ENCODE measurements at places on chromosomes 11 and 22.

DNA sequence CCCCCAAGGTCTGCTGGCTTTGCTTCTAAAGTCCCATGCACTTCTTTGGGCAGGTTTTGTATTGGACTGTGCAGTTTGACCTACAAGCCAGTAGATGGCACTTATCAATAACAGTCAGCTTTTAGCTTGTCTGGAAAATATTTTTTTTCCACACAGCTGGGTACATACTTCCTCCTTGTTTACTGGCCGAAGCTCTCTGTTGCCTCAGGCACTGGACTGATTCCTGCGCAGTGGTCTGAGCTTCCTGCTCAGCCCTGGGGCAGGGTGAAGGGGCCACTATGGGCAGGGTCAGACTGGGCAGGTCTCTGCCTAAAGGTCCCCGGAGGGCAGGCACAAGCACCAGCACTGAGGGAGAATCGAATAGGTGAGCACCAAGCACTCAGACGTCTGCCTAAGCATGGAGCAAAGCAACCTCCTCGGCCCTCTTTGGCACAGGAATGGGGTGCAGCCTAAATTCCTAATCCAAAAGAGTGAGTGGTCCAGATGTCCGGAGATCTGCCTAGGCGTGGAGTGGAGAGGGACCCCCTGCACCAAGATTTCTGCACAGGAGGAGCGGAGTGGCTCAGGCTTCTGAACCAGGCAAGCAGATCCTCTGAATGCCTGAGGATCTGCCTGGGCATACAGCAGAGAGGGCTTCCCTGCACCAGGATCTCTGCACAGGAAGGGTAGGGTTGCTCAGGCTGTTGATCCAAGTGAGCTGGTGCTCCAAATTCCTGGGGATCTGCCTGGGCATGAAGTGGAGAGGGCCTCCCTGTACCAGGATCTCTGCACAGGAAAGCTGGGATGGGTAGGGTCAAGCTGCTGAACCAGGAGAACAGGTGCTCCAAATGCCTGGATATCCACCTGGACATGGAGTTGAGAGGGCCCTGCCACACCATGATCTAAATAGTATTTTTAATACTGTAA lies 105.9 kb upstream of the C11orf58 start:
- no peak for DNase-seq

DNA sequence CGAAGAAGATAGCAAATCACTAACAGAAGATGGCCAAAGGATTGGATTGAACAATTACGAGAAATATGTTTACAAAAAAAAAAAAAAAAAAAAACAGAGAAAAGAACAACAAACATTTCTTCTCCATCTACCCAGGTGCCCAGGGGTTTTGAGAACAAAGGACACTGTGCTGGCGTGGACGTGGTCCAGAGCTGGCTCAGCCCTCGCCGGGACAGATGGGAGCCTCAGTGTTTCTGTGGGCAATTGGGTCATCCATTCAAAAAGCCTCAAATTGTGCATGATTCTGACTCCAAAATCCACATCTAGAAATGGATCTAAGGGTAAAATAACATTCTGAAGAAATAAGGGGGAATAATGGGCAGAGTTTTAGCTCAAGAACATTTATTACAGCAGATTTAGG lies 63.1 kb downstream of the DHCR7 start:
- DNase-seq = no peak

- no peak for DNase-seq
These were observed 588.5 kb upstream of the ARHGAP42 start for GRCh38 chr11:100098560-100098959.

- no peak for DNase-seq
These were observed 30.7 kb downstream of the FGF4 start for GRCh38 chr11:69744435-69744834.

DNA sequence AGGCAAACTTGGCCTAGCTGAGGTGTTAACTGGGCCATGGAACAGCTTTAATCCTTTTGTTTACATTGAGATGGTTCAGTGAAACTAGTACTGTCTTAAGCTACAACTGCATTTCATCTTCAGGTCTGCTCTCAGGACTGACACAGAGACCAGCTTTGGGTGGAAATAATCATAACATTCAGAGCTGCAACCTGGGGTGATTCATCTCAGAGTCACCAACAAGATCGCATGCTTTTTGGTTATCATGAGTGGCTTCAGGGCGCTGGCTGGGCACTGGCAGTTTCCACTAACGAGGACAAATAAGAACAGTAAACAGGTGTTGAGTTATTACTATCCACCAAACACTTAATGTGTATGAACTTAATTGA lies 60.9 kb upstream of the PAX6 start:
- DNase-seq = no peak

GRCh38 chr11:122273476-122274191 lies 157.6 kb upstream of the BLID start:
- no peak for DNase-seq

DNA sequence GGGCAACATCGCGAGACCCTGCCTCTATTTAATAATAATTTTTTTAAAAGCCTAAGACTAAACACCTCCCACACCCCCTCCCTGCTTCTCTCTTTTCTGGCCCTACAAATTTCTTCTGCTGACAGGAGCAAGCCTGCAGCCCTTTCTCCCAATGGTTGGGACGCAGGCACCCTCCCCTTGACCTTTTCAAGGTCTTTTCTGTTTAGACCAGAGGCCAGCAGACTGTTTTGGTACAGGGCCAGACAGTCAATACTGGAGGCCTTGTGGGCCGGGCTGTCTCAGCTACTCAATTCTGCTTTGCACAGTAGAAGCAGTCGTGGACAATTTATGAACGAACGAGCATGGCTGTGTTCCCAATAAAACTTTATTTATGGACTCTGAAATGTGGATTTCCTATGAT lies 92.3 kb downstream of the SCN3B start:
- DNase-seq = no peak

- no peak for DNase-seq
These were observed 17.8 kb downstream of the OR8G5 start for GRCh38 chr11:124274000-124274399.

DNA sequence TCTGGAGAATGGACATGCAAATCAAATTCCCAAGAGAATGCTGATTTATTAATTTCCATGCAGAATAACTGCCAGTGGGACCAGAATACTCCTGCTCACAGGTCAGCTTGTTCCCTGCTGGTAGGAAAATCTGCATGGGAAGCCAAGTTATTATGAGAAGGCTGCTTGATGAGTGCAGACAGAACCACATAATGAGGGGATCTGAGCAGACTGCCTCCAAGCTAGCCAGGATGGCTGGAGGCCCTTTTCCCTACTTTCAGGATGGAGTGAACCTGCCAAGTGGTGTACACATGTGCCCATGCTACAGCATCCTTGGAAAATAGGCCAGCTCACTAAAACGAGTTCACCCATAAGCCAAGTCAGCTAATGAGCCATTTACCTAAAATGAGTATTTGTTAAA lies 55.2 kb upstream of the ZBED5 start:
- no peak for DNase-seq

DNA sequence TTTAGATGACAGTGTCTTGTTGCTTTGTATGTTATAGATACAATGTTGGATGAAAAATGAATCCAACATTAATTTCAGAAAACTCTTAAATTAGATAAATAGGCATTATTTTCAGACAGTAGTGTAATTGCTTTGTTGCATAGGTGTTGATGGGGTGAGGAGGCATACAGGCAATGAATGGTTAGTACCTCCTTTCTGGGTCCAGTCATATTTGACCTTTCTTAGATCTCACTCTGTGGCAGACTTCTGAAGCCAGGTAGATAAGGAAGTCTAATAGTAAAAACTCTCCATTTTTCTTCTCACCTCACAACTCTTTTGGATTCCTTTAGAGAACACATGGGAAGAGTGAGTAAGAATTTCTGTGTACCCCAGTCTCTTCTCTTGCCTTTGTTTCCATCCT lies 31.8 kb downstream of the BIRC2 start:
- no peak for DNase-seq

- no peak for DNase-seq
These were observed 906.1 kb upstream of the RAG2 start for GRCh38 chr11:37504060-37504611.

- peak; percentile 8 for DNase-seq
These were observed 18.9 kb downstream of the GGT5 start for GRCh38 chr22:24225951-24226350.

- DNase-seq = peak; percentile 55
These were observed 3.2 kb upstream of the SYT13 start for GRCh38 chr11:45289369-45289768.

DNA sequence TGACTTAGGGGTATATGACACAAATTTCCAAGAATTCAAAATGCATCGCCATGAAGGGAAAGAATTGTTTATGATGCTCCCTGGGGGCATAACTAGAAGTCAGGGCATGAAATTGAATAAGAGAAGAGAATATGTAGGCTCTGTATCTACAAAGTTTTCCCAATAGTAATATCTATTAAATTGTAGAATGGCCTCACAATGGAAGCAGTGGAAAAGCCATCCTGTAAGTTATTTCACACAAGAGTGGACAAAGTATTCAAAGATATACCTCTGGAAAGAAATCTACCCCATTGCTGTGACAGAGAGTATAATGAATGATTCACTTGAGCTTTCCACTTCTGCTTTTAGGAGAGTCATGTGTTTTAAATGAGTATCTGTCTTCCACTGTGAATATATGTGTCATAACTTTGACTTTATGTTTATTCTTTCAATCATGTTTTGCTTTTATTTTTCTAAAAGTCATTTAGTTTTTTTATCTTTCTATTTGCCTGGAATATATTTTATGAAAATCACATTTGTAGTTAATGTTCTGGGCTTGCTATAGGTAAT lies 65.7 kb upstream of the DDI1 start:
- no peak for DNase-seq

DNA sequence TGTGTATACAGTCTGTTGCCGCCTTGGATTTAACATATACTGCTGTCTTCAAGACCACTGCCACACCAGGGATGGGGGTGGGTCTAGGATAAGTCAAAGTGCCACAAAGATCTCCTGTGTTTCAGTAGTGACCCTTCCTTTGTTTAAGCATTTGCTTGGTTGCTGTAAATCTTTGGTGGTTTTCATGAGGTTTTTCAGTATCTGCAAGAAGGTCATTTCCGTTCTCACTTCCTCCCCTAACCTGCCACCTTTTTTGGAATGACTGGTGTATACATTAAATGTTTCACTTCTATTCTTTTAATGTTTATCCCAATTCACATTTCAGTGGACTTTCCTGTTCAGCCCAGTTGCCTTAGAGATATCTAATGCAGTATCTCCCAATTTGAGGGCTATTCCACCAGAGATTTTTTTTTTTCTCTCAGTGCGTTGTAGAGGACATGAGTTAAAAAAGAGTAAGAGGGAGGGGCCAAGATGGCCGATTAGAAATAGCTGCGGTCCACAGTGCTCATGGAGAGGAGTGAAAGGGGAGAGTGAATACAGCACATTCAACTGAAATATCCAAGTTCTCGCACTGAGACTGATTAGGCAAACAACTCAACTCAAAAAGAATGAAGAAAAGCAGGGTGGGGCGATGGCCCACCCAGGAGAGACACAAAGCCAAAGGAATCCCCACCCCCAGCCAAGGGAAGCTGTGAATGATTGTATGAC lies 43.2 kb downstream of the USP47 start:
- DNase-seq = no peak

- DNase-seq = no peak
These were observed 9.5 kb downstream of the MACROD1 start for GRCh38 chr11:64156235-64157011.

All from AG20443 (cell line).